ENCODE measurements at places on chromosomes 4 and X.

GRCh38 chr4:139916041-139916440 lies 237.9 kb downstream of the MAML3 start:
- no peak for DNase-seq

- no peak for DNase-seq
Measured at GRCh38 chrX:140775211-140775610, 65.7 kb downstream of the LINC00632 start.

DNA sequence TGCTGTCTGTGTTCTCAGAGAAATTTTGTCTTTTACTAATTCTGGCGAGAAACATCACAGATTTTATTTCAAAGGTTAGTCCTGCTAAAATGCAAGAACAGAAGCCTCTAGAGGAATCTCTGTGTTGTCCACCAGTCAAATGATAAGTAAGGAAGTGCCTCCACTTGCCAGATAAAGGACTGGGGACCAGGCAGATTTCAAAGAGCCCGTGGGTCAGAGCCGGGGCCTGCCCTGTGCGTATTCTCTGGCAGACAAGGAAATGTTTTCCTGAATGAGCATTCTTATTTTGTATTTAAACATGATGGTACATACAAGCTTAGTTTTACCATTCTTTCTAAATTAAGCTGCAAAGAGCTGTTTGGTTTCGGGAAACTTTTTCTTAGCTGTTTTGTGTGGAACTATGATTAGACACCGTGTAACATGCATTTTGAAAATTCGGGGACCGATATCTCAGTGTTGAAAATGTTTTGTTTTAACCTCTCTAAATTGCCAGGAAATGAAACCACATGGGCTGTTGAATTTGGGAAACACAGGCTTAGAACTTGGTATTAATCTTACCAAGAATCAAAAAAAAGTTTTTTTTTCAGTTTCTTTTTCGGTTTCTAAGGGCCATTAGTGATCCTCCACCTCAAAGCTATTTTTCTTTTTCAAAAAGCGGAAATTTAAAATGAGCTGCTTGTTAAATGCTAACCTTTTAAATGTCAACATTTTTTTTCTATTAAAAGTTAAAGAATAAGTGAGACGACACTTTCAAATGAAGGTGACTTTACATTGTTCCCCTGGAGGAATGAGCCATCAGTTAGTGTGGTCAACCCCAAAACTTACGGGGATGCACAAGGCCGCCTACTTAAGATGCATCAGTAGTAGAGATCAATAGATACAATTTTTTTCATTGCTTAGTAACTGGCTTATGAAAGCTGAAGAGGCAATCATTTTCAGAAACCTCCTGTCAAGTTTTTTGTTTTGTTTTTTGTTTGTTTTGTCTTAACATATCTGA lies 89.6 kb upstream of the MTM1 start:
- no peak for DNase-seq

DNA sequence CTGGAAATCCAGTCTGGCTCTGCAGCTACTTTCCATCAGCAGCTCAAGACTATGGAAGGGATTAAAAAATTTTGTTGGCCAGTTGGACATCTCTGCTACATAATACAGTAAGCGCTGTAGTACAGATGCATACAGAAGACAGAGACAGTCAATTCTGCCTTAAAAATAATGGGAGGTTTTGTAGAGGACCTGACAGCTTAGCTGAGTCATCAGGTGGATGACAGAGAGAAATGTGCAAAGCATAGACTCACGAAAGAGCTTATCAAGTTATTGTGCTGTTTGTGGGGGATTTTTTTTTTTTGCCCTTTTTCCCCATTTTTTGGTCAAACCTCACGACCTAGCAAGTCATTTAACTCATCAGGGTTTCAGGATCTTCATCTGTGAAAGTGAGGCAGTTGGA lies 149.0 kb upstream of the SCML1 start:
- no peak for DNase-seq

DNA sequence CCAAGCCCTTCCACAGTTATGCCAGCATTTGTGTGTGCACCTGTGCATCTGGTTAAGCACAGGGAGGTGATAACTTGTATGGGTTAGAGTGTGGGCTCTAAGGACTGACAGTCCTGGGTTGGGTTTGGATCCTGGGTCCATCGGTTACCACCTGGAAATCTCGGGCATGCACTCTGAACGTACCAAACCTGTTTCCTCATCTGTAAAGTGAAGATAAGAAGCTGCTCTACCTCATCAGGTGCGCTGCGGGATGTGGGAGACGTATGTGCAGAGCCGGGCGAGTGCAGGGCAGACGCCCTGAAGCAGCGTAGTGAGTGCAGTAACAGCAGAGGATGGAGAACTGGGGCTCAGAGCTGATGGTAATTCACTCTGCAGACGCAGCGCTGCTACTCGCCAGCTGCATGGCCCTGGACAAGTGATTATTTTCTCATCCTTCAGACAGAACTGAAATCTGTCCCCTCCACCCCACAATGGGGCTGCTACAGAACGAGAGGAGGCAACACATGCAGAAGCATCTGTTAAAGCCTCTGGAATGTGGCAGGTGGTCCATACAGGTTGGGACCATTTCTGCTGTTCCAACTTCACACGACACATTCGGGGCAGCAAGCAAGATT lies 64.4 kb downstream of the HADH start:
- no peak for DNase-seq

GRCh38 chr4:84324303-84325245 lies 174.5 kb downstream of the NKX6-1 start:
- DNase-seq: no peak

DNA sequence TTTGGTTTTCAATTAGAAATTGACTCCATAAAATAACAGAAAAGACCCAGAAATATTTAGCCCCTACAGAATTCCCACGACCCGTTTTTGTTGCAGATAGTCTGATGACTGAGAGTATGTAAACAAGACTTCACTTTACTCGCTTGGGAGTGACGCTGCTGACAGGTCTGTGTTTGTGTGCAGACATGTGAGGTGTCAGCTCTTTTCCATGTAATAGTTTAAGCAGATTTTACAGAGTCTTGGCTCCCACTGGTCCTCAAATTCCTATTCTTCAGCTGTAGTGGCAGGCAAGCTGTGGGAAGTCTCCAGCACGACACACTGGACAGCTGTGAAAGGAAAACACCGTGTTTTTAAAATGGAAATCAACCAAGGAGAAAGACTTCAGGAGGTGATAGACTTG lies 455.7 kb downstream of the GABRG1 start:
- DNase-seq: no peak

GRCh38 chrX:13397878-13398818 lies 78.3 kb upstream of the ATXN3L start:
- DNase-seq: peak; percentile 78

DNA sequence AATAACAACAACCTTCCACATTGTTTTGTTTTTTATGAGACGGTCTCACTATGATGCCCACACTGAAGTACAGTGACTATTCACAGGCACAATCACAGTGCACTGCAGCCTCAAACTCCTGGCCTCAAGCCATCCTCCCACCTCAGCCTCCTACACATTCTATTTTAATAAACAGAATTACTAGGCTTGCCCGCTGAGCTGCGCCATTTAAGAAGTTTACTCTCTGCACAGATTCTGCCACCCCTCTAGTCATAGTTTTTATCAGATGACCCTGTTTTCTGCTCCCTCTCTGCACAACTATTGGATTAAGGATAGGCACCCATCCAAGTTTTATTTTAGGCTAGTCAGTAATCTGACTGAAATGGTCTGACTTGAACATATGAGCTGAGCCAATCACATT lies 11.3 kb upstream of the COX18 start:
- DNase-seq: no peak

GRCh38 chr4:157217708-157218107 lies 2.8 kb upstream of the GRIA2 start:
- DNase-seq: no peak

GRCh38 chr4:14308229-14308651 lies 680.7 kb upstream of the BOD1L1 start:
- DNase-seq: no peak

DNA sequence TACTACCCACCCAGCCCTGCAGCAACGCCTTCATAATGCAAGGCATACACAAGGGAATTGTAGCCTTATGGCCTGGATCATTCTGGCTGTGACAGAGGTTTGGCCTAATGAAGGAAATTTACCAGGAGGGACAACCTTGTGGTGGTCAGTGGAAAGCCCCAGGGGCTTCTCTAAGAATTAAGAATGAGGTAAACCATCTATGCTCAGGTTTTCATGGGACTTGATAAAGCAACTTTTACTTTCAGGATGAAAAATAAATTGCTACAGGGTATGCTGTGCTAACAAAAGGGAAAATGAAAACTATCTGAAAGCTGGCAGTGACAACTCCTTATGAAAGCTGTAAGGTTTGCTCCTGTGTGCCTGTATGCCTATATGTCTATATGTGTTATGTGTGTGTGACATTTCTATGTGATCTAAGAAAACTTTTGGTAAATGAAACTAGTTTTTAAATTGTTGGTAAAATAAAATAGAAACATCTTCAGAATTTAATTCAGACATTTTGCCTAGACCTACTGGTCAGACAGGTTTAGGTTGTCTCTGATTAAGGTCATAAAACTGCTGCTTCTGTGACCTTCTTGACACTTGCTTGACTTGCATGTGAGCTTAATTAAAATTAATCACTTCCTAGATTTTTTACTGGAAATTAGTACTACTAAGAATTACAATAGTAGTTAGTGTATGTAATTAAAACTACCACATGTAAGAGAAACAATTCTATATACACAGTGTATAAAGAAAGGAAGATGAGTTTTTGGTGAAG lies 19.9 kb upstream of the TXK start:
- DNase-seq: no peak

GRCh38 chrX:99398545-99398944 lies 1011.5 kb downstream of the PCDH19 start:
- no peak for DNase-seq

DNA sequence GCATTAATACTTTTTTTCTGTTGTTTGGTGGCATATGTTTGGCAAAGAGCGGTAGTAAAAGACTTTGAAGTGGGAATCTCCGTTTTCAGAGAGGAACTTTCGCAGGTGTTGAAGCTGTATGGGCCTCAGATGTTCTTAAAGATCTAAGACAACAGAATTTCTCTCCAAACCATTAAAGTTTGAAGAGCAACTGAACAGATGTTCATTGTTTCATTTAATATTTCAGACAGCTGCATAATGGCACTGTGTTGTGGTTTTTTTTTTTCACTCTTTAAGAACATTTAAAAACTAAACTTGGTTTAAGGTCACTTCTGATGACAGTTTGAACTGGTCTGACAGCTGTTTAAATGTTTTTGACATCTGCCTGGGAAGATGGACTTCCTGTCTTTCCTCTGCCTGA lies 882.7 kb upstream of the PCDH10 start:
- no peak for DNase-seq

DNA sequence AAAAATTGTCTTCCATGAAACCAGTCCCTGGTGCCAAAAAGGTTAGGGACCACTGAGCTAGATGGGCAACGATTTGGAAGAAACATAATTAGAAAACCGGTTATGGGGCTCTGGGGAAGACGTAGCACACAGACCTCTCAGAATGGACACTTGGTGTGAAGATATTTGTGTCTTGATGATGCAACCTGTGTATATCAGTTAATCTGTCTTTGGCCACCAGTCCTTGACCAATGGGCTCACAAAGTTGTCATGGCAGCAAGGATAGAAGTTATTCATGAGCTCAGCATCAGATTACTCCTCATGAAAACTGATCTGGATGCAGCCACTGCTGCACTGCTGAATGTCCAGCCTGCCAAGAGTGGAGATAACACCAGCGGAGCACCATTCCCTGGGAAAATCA lies 13.6 kb downstream of the MTNR1A start:
- DNase-seq: no peak

DNA sequence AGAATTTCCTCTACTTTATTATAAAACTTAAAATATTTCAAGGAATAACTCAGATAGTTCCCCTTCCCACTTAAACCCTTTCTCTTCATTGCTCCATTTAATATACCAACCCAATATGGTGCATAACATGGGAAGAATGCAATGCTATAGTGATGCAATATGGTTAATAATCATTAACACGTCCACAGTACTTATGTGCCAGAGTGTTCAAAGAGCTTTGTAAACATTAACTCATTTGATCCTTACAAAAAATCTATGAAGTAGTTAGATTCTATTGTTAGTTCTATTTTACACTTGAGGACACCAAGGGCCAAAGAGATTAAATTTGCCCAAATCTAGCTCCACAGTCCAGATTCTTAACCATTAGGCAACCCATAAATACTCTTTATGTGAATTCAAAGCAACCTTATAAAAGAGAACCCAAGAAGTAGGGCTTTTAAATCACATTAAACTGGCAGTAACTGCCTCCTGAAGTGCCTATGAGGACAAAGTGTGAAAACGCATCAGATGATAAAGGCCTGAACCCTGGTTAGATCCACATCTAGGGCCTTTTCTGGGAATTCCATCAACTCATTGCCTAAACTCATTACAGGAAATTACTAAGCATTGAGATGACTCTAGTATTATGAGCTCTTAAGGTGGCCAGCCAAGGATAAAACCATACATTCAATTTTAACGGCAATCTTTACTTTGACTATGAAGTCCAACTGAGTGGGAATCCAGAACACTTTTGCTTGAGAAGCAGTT lies 94.3 kb downstream of the AREG start:
- DNase-seq: no peak

GRCh38 chrX:10516781-10517322 lies 103.5 kb downstream of the MID1 start:
- no peak for DNase-seq

DNA sequence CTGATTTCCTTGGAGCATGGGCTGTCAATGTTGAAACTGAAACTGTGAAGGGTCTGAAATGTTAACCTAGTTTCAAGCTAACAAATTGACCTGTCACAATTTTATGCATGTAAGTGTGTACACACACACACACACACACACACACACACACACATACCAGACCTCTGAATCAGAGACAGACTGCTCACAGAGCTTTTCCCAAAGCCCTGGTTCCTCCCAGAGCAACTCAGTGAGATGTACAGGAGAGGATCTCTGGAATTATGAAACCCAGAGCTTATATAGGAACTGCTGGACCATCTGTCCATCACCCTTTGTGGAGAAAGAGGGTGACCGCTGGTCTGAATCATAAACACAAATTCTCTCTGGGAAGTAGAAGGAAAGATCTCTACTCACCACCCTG lies 228.1 kb upstream of the PRPS2 start:
- no peak for DNase-seq

- DNase-seq: no peak
Measured at GRCh38 chr4:77931452-77932135, 69.0 kb downstream of the MRPL1 start.

DNA sequence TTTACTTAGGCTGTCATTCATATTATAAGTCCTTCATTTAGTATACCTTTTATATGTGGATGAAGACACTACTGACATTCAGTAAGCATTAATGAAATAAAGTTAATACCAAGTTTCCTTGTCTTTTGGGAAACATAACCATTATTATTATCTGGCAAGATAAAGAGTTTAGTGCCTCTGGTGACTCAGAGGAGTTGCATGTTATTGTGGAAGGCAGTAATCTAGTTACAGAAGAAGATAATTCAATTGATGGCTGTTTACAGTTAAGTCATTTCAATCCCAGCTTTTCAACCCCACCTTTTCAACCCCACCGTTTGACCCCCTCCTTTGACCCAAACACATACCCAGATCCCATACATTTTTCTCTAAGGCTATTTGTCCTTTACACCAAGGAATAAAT lies 143.8 kb downstream of the FANCB start:
- DNase-seq: no peak

Data from HS-27A (cell line).